Stimulated activated CD4-positive, alpha-beta T cell treated with anti-CD3 and anti-CD28 coated beads, Interleukin-12 subunit alpha, Interleukin-12 subunit beta, amount 100 ng/mL, for 48 hours (primary cell): ENCODE measurements at places on chromosomes 7 and 10.

GRCh38 chr10:75428434-75429158, 2.8 kb upstream of the LRMDA start:
- no peak for DNase-seq

DNA sequence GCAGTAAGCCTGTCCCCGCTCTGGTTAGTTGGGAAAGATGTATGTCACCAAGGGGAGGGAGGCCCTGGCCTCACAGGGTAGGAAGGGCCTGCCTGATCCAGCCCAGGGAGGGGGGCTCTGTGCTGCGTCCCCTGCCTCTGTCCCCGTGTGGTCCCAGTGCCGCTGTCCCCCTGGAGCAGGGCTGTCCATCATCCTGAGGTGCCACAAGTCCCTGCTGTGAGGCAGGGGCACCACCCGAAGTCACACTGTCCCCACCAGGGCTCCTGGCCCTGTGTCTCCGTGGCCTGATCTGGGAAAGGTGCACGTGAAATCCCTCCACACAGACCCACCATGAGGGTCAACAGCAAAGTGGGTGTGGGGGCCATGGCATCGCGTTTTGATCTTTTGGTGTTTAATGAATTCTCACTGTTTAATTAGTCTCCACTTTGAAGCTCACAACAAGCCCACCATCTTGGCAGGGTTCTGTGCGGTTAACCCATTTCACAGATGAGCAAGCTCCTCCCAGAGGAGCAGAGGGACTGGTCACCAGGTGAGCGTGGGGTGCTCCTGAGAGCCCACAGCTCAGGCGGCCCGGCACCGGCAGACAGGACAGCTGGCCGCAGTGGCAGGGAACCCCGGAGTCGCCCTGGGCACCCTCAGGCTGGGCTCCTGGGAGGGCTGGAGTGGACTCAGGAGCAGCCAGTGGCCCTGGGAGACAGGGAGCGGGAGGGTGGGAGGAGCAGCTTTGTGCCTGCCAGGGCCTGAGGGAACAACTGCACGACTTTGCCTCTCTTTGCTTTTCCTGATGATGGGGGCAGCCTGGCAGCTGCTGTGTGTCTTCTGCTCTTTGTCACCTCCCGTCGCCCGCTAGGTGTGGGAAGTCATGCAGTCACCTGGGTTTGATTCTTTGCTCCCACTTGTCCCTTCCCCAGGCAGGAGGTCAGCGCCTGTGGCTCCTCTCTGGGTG, 12.0 kb upstream of the CRYGN start:
- no peak for DNase-seq

- DNase-seq, result no peak
These were observed 284 bp downstream of the CXCL12 start for GRCh38 chr10:44384601-44385025.

- DNase-seq, result no peak
These were observed 896 bp upstream of the GNG11 start for GRCh38 chr7:93920496-93921182.

GRCh38 chr10:80191589-80192270, 13.6 kb downstream of the ANXA11 start:
- no peak for DNase-seq

DNA sequence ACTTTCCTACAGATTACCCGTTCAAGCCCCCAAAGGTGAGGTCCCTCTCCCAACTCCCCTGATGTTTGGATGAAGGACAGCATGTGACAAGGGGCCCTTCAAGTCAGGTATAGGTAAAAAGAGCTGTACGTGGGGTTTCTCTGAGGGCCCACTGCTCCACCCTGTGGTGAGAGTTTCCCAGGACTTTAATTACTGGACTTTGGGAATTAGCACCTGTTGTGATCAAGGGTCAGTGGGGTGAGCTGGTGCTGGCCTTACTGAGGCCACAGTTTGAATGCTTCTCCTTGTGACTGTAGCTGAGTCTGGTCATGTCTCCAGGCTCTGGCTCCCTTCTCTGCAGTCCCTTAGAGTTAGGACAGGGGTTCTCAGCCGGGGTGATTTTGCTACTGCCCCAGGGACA, 16.8 kb downstream of the UBE2D4 start:
- no peak for DNase-seq

DNA sequence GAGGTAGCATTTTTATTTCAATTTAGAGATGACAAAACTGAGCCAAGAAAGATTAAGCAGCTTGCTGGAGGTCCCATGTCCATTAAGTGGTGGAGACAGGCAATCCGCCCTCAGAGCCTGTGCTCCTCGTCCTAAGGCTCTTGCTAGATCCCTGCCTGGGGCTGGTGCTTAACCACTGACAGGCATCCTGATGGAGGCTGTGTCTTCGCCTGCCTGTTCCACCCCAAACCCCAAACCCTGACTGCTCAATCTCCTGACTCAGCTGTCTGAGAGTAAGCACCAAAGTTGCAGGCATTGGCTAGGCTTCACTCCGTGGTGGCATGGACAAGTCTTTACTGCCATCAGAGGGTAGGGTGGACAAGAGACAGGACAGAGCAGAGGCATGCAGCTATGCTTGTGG, 209.4 kb downstream of the POU6F2 start:
- no peak for DNase-seq

- DNase-seq, result no peak
These were observed 14.6 kb downstream of the SFRP4 start for GRCh38 chr7:37901890-37902524.

DNA sequence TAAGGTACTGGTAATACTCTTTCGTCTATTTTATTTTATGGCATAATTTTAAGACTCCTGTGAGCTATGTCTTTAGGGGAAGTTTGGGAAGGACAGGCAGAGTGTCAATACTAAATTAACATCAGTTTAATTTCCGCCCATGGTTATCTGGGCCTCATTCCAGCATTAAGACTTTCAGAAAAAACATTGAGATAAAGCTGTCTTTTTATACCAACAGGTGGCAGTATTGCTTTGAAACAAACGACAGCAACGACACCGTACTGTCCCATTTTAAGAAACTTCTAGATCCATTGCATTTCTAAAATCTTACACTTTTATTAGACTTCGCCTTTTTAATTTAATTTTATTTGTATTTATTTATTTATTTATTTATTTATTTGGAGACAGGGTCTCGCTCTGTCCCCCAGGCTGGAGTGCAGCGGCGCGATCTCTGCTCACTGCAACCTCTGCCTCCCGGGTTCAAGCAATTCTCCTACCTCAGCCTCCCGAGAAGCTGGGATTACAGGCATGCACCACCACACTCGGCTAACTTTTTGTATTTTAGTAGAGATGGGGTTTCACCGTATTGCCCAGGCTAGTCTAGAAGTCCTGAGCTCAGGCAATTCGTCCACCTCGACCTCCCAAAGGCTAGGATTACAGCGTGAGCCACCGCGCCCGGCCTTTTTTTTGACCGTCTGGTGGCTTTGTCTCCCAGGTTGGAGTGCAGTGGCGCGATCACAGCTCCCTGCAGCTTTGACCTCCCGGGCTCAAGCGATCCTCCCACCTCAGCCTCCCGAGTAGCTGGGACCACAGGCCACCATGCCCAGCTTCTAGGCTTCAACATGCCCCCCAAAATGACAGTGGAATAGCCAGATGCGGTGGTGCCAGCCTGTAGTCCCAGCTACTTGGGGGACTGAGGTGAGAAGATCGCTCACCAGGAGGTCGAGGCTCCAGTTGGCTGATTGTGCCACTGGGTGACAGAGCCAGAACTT, 78.7 kb upstream of the C1GALT1 start:
- DNase-seq, result peak; percentile 13

DNA sequence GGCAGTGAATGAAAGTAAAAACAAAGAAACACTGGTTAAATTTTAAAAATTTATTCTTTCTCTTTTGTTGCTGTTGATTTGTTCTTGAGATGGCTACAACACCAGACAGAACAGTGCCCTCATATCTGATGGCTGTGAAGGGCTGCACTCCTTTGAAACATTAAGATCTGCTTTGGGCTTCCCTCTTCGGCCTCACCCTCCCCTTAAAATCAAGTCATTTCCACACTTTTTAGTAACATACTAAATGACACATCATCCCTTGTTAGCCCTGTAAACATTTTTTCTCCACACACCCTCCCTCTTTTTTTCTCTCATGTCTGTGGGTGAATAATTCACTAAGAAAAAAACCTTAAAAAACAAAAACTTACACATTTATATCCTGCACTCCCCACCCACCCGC, 16.4 kb downstream of the IRF5 start:
- no peak for DNase-seq

GRCh38 chr10:130232166-130233034, 96.2 kb downstream of the GLRX3 start:
- DNase-seq, result no peak

GRCh38 chr10:69151984-69152383, 28.0 kb downstream of the VPS26A start:
- DNase-seq, result no peak

DNA sequence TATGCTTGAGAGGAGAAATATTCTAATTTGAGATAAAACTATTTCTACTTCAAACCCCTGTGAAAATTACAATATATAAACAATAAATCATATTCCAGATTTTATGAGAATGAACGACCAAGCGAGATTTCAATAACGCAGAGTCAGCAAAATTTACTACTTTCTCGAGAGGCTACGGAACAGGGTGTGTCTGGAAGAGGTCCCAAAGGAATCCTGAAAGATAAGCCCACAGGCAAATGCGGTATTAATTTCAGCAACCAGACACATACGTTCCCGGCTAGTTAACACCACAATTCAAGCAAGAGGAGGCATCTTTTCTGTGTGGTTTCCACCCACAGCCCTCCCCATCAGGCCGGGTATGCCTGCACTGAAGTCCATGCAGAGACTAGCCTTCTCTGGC, 26.4 kb downstream of the BEND7 start:
- no peak for DNase-seq

GRCh38 chr10:120997313-120997712, 146.2 kb downstream of the WDR11 start:
- DNase-seq, result no peak

DNA sequence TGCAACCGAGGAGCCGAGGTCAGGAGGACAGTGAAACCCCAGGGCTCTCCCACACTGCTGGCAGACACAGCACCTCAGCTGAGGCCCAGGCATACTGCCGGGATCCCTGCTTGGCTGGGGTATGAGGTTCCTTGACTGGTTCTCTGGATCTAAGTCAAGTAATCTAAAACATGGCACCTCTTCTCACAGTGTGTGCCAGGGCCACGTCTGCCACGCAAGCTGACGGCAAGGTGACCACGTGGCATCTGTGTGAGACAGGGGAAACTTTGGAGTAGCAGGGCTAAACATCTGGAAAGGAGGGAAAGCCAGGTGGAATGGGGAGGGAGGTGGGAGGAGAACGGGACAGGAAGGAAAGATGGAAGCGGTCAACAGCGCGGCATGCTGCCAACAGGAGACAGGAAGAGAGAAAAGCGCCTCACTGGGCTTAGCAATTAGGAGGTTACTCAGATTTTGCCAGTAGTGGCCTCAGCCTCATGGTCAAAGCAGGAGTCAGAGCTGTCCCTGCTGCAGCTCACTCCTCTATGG, 103.7 kb downstream of the CXCL12 start:
- DNase-seq, result no peak

GRCh38 chr7:40059057-40059456, 75.4 kb downstream of the MPLKIP start:
- DNase-seq, result no peak

DNA sequence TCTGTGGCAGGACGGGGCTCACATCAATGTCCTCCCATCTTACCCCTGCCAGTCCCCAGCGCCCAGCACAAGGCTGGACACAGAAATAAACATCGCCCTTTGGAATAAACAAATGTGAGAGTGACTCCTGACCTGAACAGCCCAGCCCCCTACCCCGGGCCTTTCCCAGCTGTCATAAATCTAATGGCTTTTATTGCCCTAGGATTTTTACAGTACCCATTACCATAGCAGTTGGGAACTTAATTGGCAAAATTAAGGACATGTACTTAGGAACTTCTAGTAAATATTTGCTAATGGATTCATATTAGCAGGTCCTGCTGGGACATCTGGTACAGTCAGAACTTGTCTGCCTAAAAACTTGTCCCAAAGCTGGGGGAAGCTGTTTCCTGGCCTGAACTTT, 76.6 kb downstream of the GLRX3 start:
- DNase-seq, result no peak

- DNase-seq, result no peak
These were observed 18.1 kb upstream of the ARHGAP22 start for GRCh38 chr10:48623009-48623408.

- no peak for DNase-seq
These were observed 236.4 kb downstream of the DNAJB6 start for GRCh38 chr7:157573244-157573643.

DNA sequence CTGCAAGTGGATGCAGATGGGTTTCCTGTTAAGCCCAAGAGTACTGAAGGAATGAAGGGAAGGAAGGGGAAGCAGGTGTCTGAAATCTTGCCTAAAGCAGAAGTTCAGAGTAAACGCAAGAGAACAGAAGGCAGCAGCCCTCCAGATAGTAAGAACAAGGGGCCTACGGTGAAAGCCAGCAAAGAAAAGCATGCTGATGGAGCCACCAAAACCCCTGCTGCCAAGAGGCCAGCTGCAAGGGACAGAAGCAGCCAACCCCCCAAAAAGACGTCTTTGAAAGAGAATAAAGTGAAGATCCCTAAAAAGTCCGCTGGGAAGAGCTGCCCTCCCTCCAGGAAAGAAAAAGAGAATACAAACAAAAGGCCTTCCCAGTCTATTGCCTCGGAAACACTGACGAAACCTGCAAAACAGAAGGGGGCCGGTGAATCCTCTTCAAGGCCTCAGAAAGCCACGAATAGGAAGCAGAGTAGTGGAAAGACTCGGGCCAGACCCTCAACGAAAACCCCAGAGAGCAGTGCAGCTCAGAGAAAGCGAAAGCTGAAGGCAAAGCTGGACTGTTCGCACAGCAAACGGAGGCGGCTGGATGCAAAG, 152.5 kb downstream of the LCOR start:
- no peak for DNase-seq
